ENCODE measurements at places on chromosomes 2 and 18.

- peak; percentile 89 for DNase-seq
Measured at GRCh38 chr2:69741575-69742321, at the start of gene ANXA4. ANXA4 (plus strand) TSS chr2:69742134; CDS start chr2:69781566, 39,432 bp downstream.

- peak; percentile 79 for DNase-seq
Measured at GRCh38 chr2:54945391-54946219, 104.6 kb downstream of the RTN4 start.

GRCh38 chr2:239943571-239943970 lies 81.6 kb downstream of the NDUFA10 start:
- peak; percentile 39 for DNase-seq

GRCh38 chr2:166361351-166362153 lies 14.2 kb downstream of the SCN9A start:
- no peak for DNase-seq

DNA sequence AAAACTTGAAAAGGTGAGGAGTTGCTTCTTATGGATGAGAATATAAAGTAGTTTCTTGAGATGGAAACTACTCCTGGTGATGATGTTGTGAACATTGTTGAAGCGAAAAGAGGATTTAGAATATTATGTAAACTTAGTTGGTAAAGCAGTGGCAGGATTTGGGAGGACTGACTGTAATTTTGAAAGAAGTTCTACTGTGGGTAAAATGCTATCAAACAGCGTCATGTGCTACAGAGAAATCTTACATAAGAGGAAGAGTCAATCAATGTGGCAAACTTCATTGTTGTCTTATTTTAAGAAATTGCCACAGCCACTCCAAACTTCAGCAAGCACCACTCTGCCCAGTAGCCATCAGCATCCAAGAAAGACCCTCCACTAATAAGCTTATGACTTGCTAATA lies 112.9 kb upstream of the ZEB2 start:
- DNase-seq = no peak

- no peak for DNase-seq
Measured at GRCh38 chr2:26754972-26755670, 9.0 kb upstream of the SLC35F6 start.

GRCh38 chr2:72583376-72583775 lies 242.5 kb downstream of the EXOC6B start:
- no peak for DNase-seq

GRCh38 chr2:138476186-138476585 lies 25.4 kb upstream of the SPOPL start:
- no peak for DNase-seq

- DNase-seq = no peak
Measured at GRCh38 chr2:68362749-68363148, 2.3 kb upstream of the PLEK start.

DNA sequence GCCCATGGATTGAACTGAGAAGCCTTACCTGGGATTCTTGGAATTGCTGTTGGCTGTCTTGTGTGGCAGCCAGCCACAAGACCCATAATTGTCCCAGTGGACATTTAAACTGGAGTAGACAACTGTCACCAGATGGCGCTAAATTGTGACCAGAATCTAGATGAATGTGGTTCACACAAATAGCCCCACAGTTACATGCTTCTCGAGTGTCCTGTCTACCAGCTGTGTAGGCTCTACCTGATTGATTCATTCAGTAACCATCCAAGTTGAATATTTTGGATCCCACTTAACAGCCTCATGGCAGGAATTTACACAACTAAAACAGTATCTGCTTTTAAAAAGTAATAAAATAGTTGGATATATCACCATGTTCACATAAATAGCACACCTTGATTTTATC lies 73.2 kb downstream of the MAP4K4 start:
- no peak for DNase-seq

DNA sequence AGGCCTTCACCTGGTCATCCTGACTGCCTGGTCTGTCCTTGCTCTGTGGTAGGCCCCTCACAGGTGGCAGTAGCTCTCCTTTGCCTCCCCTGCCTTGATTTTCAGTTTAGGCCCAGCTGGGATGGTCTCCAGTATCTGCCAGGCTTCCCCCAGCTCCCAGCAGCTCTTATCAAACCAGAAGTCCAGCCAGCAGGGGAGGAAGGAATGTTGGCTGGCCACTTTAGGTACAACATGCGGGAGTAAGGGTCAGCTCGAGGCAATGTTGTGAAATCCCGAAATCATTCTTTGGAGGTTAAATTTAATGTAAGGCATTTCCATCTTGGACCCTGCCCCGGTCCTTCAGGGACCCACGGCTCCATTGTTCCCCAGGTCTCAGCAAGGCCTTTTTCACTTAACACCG lies 16.8 kb downstream of the ATP6V1C2 start:
- DNase-seq = no peak

- DNase-seq = no peak
Measured at GRCh38 chr2:16728351-16729136, 62.9 kb upstream of the CYRIA start.

DNA sequence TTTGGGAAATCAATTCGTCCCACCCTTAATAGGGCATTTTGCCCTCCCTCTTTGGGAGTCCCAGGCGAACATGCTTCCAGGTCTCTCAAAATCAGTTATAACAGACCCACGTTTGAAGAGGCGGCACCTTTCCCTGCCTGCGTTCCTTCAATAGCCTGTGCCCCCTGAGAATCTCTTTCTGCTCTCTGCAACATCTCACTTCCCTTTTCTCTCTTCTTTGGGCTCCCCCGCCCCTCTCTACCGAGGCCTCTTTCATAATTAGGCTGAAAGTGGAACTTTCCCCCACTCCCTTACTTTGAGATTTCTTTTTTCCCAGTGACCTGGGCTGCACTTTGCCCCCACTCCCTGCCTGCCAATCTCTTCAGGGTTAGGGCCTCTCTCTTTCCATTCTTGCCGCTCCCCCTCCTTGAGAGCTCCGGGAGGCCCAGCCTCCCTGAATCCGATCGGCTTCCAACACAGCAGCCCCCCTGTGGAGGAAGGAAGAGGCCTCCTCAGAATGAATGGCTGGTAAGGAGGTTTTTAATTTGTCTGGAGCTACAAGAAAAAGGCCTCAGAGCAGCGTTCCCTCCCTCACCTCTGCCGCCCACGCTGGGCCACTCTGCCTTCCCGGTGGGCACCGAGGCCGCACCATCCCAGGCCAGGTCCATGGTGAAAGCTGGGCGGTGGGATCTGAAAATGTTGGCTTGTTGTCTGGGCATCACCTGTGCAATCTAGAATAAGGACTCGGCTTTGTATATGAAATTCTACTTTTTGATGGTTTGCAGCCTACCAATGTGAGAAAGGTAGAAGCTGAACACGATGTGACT lies 162.6 kb upstream of the SIX3 start:
- DNase-seq = no peak

GRCh38 chr2:33246432-33246831 lies 230.0 kb upstream of the RASGRP3 start:
- DNase-seq = no peak

- no peak for DNase-seq
Measured at GRCh38 chr2:86758405-86758804, 32.3 kb downstream of the CD8A start.

- DNase-seq = no peak
Measured at GRCh38 chr2:105877945-105878344, 133.2 kb downstream of the NCK2 start.

DNA sequence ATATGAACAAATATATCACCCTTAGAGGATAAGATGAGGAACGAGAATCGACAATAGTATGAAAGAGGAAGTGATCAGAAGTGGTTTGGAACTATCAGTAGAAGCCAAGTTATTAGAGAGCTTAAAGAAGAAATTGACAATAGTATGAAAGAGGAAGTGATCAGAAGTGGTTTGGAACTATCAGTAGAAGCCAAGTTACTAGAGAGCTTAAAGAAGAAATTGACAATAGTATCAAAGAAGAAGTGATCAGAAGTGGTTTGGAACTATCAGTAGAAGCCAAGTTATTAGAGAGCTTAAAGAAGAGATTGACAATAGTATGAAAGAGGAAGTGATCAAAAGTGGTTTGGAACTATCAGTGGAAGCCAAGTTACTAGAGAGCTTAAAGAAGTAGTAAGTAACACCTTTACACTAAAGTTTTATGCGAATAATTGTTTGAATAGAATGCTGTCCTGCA lies 175.5 kb downstream of the ZNF407 start:
- DNase-seq = no peak

GRCh38 chr2:215573496-215573895 lies 137.6 kb upstream of the FN1 start:
- no peak for DNase-seq

DNA sequence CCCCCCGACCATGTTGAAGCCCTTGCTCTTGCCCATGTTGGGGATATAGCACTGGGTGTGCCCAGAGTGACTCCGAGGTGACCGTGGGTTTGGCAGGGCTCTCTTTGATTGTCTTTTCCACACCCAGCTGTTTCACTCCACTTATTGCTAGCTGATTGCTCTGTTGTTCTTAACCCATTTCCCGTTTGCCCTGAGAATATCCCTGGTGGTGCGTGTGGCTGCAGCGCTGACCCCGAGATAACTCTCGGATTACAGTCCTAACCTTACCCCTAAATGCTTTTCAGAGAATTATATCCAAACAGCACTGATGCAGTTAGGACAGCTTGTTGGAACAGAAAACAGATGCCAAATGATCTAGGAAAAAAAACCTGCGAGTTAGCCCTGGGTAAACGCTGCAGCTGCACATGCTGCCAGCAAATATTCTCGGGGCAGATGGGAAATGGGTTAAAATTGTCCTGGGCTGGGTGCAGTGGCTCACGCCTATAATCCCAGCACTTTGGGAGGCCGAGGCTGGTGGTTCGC lies 34.3 kb upstream of the SNORC start:
- no peak for DNase-seq

GRCh38 chr2:200756618-200757321 lies 54.9 kb upstream of the BZW1 start:
- DNase-seq = no peak

- DNase-seq = no peak
Measured at GRCh38 chr18:3966642-3967358, 488.3 kb downstream of the DLGAP1 start.

GRCh38 chr2:73837847-73838585 lies 9.3 kb downstream of the STAMBP start:
- DNase-seq = no peak

- no peak for DNase-seq
Measured at GRCh38 chr2:4831751-4832150, 860.4 kb upstream of the SOX11 start.

DNA sequence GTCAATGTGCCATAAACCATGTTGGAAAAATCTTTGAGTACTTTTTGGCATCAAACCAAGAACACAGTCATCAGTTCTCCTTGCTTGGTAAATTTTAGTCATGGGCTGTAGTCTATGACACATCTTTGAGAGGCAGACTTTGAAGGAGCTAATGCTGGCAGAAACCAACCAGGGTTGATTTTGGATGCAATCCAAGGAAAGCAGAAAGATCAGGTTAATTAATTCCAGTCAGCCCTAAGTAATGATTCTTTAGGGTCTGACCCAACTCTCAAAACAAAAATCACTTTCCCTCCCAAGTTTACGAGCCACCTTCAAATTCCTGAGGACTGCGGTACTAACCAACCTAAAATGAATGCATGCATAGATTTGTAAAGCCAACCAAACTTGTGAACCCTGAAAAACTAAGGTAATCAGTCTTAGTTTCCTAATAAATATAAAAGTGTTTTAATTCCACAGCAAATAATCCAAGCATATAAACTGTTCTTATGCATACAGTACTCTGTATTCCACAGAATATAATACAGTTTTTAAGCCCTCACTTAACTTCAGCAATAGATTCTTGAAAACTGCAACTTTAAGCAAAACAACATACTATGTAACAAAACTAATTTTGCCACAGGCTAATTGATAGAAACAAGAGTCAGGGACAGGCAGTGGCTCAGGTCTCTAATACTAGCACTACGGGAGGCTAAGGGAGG lies 22.0 kb downstream of the AP1S3 start:
- DNase-seq = no peak

GRCh38 chr2:38572167-38572566 lies 30.6 kb downstream of the HNRNPLL start:
- DNase-seq = no peak

DNA sequence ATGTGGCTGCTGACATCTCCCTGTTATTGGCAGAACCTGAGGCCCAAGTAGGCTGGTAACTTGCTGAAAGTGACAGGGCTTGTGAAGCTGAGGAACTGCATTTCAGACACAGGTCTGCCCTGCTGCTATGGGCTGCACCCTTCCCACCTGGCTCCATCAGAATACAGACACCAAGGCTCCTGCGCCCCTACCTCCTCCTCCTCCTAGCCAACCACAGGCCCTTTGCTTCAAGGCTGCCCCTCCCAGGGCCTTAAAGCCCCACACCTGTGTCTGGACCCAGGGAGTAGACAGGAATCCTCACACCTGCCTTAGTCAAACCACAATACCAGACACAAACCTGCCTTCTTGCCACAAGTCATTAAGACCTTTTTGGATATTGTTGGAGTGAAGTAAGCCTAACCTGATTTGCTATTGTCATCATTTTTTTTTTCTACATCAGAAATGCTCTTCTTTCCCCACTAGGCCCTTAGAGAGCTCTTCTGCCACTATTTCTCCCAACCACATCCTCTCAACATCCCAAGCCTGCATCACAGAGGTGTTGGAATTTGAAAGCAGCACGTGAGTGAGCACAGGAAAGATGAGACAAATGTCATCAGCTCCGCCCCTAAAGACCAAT lies 489.7 kb downstream of the EIPR1 start:
- DNase-seq = no peak

- DNase-seq = no peak
Measured at GRCh38 chr18:40404284-40404683, 1550.8 kb upstream of the PIK3C3 start.

DNA sequence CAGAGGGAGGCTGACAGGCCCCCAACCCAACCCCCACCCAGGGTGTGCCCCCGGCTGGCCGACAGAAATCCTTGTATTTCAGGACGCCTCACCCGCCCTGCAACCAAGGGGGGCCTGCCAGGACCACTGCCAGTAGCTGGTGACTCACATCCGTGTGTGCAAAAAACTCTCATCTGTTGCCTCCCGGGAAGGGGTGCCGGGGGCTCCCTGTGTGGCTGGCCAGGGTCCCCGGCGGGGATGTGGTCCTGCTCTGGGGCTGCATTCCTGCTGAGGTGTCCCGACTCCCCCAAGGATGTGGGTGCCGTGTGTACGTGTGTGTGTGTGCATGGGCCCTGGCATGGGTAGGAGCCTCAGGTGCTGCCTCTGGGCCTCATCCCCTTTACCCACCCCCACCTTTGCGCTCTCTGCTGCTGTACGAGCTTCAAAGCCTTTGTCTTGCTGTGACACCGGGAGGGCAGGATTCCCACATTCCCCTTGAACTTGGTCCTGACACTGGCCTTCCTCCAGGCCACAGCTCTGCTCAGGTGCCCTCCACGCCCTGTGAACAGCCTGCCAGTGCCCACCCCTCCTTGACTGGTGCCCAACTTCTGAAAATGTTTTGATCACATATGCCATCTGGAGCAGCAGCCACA lies 226.3 kb upstream of the HDAC4 start:
- no peak for DNase-seq

DNA sequence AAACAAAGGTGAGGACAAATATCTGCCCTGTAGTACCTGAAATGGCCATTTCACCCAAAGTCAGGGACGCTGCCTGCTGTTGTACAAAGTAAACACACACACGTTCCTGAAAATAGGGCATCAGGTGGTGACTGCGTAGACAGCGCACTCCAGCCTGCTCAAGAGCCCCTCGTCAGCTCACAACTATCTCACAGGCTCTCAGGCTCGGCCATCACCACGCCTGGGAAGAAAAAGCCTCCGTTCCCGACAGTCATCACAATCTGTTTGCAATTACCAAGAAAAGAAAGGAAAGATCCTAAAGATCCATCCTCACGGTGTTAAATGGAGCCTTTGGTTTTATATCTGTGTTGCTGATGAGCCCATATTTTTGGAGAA lies 230.2 kb downstream of the ZNF516 start:
- DNase-seq = no peak

- DNase-seq = no peak
Measured at GRCh38 chr18:9380621-9381395, 46.2 kb downstream of the TWSG1 start.

- peak; percentile 70 for DNase-seq
Measured at GRCh38 chr18:79571211-79572092, 108.2 kb upstream of the CTDP1 start.
